ENCODE measurements at places on chromosomes 6 and 20.

DNA sequence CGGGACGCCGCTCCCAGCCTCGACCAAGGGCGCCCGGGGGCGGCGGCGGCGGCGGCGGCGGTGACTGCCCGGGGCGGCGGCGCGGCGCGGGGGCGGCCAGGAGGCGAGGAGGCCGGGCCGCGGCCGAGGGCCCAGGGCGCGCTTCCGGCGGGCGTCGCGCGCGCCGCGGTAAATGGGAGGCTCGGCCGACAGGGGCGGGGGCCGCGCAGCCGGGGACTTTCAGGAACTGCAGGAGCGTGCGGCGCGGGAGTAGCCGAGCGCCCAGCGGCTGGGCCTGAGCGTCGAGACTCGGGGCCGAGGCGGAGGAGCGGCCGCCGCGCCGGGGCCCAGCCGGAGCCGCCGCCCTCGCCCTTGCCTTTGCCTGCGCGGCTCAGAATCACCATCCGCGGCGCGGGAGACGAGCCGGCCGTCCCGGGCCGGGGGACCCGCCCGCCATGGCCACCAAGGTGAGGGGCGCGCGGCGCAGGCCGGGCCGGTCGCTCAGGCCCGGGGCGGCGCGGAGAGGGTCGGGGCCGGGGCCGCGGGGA, at the start of gene SNX9:
Gene SNX9, plus strand, starts transcription at position 246 of the 527 bp plus-strand sequence. Its CDS starts 189 bp downstream, at position 435.
- DNase-seq: no peak

- DNase-seq: no peak
Observed at GRCh38 chr6:7691675-7692452, 34.0 kb upstream of the BMP6 start.

DNA sequence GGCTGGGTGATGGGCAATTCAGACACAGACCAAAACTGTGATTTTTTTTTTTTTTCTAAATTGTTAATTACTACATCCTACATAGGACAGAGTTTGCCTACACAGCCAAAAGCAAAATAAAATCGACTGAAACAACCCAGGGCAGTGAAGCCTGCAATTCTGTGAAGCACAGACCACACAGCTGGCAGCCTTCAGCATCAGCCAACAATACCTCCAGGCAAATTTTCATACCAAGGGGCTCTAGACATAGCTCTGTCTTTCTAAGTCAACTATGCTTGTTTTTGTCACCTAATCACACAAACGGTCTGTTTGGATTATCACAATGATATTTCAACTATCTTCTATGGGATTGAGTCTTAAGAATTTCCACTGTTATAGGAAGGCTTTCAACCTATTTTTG, 17.6 kb downstream of the RMND1 start:
- no peak for DNase-seq

GRCh38 chr6:113529196-113529595, 327.9 kb upstream of the MARCKS start:
- DNase-seq: no peak

GRCh38 chr6:12869816-12870432, 153.4 kb downstream of the PHACTR1 start:
- peak; percentile 34 for DNase-seq

GRCh38 chr20:61645732-61646131, 393.7 kb downstream of the CDH4 start:
- no peak for DNase-seq

DNA sequence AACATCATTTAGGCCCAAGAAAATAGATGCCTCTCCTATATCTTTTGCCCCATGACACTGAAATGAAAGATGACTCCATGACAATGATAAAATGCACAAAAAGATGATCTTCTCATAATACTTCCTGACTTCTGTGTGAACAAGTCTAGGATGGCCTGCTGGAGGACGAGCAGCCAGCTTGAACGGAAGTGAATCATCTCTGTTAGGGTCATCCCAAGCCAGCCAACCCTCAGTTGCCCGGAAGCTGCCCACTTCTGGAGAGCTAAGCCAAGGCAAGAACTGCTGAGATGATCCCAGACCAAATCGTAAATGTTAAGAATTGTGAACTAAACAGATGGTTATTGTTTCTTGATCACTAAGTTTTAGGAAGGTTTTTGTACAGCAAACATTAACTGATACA, 249.7 kb upstream of the HS3ST5 start:
- no peak for DNase-seq

DNA sequence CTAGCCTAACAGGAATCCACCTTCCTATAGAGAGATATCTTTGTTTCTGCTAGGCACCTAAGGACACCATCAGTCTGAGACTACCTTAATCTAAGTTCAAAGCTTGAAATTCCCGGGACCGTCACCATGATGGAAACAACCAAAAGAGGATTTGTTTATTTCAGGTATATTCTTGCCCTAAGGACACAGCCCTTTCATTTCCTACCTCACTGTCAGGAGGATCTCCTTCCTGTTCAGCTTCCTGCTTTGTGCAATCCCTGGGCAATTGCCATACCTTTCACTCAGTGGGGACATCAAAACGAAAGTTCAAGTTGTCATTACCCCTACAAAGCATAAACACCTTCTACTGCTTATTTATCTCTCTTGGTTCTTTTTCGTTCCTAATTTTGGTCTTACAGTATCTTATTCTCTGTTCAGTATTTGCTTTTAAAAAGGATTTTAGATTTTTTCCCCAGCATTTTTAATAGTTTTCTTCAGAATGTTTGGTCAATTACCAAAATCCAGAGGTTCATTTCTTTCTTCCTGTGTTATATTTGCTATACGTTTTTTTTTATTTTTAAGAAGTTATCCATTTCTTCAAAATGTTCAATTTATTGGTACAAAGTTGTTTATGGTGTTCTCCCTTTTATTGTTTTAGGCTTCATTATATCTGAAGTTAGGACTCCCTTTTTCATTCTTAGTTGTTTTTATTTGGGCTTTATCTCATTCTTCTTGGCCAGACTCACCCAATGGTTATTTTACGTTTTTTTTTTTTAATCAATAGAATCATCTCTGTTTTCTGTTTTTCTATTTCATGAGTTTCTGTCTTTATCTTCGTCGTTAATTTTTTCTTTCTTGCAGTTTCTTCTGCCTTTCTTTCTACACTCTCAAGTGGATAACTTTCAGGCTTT, 13.0 kb upstream of the TBPL1 start:
- no peak for DNase-seq

DNA sequence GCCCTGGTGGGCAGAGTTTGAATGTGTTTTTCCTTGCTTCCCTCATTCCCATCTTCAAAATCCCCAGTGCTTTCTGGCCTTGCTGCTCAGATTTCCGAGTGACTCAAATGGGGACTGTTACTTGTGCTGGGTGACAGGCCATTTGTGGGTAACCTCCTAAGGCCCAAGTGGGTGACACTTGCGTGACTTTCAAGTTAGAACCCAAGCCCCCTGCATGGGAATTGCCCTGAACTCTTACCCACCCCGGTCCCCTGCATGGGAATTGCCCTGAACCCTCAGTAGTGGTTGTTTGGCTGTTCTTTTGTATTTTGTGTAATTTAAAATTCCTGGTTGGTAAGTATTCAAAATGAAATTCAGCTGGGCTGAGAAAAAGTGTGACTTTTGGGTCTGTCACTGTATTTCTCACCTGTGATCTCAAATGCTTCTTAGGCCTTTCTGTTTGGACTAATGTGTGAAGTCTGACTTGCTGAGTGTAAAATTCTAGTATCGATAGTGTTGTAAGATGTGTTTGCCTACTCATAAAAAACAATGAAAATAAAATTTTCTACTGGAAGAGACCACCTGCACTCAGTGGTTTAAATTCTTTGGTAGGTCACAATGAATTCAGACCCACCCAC, 12.4 kb upstream of the RBM38 start:
- DNase-seq: no peak

DNA sequence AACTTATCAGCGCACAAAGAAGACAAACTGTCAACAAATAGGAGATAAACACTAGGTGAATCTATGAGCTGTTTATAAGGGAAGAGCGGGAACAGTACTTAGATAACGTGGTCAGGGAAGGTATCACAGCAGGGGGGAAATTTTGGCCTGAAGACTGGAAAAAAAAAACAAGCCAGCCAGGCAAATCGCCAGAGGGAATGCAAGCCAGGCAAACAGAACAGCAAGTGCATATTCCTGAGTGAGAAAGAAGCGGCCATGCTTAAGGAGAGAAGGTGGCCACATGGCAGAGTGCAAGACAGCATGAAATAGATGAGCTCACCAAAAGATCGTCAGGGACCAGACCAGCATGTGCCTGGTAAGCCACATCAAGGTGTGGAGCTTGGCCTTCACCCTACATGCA, 466.5 kb upstream of the ARID1B start:
- peak; percentile 33 for DNase-seq

Data from NCI-H2029 treated with DMSO at 0.1 percent for 48 hours (cell line).